ENCODE measurements at places on chromosomes 12 and 14.
A peak's percentile ranks its signal among the peaks of the same experiment; 100 is the strongest.

- no peak for DNase-seq
Measured at GRCh38 chr12:57452181-57452936, 2.7 kb upstream of the INHBE start.

- no peak for DNase-seq
Measured at GRCh38 chr14:103856607-103857006, 9.2 kb upstream of the PPP1R13B start.

DNA sequence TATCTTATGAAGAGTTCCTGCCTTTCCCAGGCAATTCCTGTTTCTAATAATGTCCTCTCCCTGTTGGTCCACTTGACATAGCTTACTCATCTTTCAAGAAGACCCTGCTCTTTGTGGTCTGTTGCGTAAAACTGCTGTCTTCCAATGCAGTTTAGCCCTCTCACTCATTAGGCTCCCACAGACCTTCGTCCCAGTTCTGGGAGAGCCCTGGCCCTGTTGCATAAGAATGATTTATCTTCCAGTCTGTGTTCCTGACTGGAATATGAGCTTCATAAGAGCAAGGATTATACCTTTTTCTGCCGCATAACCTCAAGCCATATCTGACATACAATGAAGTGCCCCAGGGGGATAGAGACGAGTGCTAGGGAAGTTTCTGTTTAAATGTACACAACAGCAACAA is 365.9 kb upstream of the NOVA1 start:
- DNase-seq, result no peak

- DNase-seq, result no peak
Measured at GRCh38 chr14:65606460-65606859, 193.9 kb downstream of the FUT8 start.

DNA sequence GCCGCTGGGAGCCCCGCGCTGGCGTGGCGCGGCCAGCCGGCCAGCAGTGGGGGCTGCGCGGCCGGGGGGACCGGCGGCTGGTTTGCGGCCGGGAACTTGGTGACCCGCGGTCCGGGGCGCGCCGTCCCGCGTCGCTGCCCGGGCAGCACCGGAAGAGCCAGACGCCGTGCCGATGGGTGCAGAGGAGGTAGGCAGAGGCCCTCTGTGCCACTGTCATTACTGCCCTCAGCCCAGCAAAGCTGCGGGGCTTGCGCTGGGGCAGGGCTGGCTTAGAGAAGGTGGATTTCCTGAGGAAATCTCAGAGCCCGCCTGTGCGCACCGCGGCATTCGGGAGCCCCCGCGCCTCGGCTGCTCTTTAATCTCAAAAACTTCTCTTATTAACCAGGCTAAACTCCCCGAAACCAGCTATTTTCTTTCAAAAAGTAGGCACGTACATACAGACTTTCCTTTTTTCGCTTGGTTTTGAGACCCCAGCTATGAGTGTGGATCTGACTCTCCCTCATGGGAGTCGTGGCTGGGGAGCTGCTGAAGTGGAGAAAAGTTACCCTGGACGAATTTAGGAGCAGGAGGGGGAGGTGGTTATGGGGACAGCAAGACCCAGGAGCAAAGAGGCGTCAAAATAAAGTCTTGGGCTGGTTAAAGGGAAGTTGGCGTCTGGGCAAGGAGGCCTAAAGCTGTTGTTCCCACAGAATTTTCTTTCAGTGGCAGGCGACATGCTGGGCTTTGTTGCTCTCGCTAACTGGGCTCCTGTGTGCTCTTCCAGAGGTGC is 802 bp downstream of the SUSD6 start:
- DNase-seq, result no peak

GRCh38 chr12:114272071-114272470 is 133.9 kb downstream of the TBX5 start:
- no peak for DNase-seq

- DNase-seq, result no peak
Measured at GRCh38 chr14:62301911-62302310, 539.7 kb downstream of the SNAPC1 start.

DNA sequence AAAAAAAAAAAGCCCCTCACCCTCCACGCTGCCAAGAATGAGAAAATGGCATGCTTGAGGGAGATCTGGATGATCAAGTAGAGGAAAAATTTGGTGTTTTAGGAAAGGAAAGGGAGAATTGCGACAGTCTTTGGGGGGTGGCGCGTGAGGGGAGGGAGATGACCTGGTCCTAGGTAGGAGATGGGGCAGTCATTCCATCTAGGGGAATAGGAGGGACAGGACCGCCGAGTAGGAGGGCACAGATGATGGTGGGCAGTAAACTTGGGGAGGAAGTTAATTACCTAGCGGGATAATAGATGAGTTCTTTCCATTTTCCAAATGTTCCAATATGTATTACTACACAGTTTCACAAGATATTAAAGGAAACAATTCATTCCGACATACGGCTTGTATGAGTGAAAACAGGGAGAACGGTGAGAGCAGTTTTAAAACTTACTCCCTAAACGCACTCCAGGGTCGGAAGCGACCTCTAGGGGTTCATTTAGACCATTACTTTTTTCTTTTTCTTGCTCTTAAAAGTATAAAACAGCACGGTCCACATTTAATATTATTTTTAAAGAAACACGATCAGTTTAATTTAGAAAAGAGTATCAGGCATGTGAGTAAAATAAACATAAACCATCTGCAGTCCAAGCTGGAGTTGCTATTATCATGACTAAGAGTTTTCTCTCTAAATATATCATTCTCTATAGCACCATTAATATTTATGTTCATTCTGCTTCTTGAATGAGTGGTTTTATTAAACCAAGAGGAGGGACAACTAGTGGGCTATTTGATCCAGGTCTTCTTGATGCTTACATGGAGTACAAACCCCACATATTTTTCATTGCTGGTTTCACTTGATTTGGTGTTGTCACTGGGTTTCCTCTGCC is 3.0 kb upstream of the FNTB start:
- DNase-seq, result peak; percentile 25

DNA sequence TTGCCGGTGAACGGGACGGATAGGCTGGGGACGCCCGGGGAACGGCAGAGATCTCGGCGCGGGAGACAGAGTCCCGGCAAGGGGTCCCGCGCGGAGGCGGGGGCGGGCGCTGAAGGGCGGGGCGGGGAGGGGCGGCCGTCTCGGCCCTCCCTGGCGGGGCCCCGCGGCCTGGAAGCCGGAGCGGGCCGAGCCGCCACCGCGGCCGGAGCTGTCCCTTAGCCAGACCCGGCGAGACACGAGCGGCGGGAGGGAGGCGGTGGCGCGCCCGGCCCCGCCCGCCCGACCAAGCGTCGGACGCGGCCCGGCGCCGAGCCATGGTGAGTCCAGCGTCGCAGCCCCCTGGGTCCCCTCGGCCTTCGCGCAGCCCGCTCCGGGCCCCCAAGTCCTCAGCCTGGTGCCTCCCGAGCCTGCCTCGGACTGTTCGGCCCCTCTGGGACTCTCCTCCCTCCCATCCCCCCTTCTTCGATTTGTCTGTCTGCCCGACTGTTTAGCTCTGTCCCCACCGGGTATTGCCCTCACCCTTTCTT is at the start of gene ARHGEF40:
Gene ARHGEF40 (plus strand): TSS at position 222 of the 527 bp plus-strand sequence. CDS start 93 bp downstream, at position 315.
- DNase-seq, result no peak

- no peak for DNase-seq
Measured at GRCh38 chr12:23140710-23141109, 515.7 kb downstream of the ETNK1 start.

- DNase-seq, result no peak
Measured at GRCh38 chr14:89014569-89014850, 190.1 kb downstream of the TTC8 start.

DNA sequence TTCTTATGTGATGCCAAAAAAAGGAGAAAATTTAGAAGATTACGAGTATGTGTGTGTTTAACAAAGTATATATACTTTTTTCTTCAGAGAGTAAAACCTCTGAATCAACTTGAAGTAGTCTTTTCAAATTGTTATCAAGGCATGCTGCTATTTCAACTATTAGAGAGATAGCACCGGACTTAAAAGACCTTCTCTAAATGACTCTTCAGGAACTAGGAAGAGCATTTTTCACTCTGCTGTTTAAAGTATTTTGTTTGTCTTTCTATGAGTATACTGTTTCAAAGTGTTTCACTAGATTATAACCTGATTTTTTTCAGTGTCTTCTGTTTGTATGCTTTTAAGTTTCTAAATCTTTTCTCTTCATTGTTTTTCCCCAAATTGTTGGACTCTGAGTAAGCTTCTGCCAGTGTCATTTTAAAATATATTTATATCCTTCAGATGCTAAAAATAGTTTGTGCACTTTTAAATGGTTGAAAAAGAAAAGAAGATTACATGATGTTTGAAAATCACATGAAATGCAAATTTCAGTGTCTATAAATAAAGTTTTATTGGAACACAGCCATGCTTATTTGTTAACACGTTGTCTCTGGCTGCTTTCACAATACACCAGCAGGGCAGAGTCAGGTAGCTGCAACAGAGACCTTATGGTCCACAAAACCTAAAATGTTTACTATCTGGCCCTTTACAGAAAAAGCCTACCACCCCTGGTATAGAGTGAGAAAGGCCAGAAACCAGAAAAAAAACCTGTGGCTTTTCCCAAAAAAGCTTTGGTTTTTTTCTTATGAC is 21.3 kb downstream of the CRADD start:
- no peak for DNase-seq

DNA sequence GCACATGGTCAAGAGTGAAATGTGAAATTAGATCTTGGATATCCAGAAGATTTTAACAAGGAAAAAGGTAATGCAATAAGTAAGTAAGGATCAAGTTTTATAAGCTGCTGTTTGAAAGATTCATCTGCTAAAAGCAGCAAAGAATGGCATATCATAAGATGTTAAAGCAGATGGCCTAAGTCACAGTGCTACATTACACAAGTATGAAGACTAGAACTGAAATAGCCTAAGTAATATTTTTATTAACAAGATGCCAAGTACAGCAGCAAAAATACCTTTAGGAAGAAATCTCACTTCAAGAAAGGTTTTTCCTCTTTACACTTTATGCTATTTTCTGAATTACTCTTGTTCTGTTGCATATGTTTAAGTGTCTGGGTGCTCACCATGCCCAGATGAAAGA is 414.1 kb downstream of the MDGA2 start:
- no peak for DNase-seq

- DNase-seq, result no peak
Measured at GRCh38 chr14:100587086-100587762, at the start of gene BEGAIN. Gene BEGAIN (minus strand): TSS chr14:100587417. CDS start chr14:100587290, 127 bp downstream.

DNA sequence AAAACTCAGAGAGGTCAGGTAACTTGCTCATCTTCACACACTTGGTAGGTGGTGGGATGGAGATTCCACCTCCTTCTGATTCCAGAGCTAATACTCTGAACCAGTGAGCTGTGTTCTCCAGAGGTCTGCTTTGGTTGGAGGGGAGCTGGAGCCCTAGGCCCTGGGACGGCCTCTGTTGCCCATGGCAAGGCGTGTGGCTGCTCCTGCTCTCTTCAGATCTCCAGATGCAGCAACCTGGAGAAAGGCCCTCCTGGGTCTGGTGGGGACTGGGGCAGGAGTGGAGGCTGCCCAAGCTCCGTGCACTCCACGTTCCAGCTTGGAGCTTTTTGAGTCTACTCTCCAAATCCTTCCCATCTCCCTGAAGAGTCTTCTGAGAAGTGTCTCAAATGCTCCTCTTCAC is 10.7 kb downstream of the CCND2 start:
- DNase-seq, result no peak

GRCh38 chr14:53740570-53740969 is 216.1 kb downstream of the BMP4 start:
- no peak for DNase-seq

- DNase-seq, result no peak
Measured at GRCh38 chr12:112389228-112389627, 7.0 kb upstream of the HECTD4 start.

DNA sequence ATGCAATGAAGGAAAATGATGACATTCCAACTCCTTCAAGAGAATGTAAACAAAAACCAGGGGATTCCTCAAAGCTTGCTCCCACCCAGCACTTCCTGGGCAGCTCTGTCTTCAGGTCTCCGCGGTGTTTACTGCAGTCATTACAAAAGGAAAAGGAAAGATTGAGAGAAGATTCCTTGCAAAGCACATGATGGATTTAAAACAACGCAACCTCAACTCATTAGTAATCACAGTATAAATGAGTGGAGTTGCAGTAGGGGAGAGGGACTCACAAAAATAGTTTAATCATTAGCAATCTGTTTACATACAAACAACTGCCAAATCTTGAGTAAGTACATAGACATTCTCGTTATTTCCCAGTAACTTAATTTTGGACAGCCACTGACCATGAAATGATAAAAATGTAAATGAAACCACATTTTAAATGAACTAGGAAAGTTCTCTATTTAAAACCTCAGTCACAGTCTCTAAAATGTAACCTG is 49.7 kb upstream of the OVCH1 start:
- DNase-seq, result no peak

- no peak for DNase-seq
Measured at GRCh38 chr12:240566-240965, 22.1 kb downstream of the SLC6A13 start.

- no peak for DNase-seq
Measured at GRCh38 chr12:104272938-104273337, 30.6 kb upstream of the EID3 start.

DNA sequence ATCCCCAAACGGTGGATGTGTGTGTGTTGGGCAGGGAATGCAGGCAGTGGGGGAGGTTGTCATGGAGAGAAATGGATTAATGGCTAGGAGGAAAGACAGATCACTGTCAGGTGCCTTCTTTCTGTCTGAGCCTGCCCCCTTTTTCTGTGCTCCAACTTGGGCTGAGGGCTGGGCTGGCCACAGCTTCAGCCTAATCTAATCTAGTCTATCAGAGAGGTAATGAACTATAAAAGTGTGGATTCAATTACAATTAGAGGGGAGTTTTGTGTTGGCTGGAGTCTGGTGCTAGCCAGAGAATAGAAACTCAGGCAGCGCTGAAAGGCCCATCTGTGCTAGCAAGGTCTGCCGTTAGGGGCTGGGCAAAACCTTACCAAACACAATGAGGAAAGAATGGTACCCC is 41.2 kb downstream of the NEUROD4 start:
- DNase-seq, result no peak

DNA sequence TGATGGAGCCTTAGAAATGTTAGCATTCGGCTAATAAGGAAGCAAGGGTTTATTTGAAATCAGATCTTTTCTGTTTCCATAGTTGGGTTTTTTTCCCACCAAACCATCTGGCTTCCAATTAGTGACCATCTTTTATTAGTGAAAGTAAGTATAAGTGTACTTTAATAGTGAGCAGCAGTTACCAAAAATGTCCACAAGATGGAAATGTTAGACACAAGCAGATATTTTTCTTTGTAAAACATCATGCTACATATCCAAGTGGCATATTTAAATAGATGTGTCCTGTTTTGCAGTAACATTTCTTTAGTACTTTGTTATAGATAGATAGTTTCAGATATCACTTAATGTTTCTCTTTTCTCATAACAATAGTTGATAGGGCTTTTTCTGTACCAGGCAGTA is 28.8 kb downstream of the YEATS4 start:
- peak; percentile 47 for DNase-seq

DNA sequence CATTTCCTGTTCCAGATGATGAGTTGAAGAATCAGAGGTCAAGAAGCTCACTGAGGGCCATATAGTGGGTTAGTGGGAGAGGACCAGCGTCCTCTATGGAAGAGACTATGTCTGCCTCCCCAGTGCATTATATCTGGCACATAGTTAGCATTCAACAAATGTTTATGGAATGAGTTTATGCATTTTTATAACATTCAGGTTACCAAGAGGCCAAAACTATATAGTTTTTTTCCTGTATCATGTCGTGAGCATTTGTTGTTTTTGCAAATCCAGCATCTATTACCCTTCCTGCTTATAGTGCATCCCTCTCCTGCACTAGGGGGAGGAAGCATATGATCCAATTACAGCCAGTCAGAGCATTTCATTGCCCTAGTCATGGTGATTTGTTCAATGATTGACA is 60.6 kb downstream of the SUDS3 start:
- no peak for DNase-seq

Measured in glomerular endothelial cell (primary cell).